ENCODE measurements at places on chromosomes 12 and 14.

DNA sequence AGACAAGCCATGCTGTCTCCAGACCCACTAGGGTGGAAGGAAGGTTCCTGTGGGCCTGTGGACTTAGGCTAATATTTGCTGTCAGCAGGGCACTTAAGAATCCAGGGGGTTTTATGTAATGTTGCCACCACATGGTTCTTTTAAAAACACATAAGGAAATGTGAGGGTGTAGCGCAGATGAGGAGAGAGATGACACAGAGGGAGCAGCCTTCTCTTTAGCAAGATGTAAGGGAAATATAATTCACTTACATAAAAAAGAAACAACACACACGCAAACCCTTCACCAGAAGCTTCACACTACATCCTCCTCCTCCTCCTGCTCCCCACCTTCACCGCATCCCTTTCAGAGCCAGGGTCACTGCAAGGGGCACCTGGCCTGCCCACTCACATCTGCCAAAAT lies 4.9 kb upstream of the PIP4K2C start:
- DNase-seq: no peak

GRCh38 chr14:101004954-101005353 lies 101.4 kb upstream of the RTL1 start:
- peak; percentile 27 for DNase-seq

- DNase-seq: peak; percentile 68
Observed at GRCh38 chr12:52015532-52016041, 8.8 kb downstream of the TAMALIN start.

GRCh38 chr12:113239288-113239771 lies 18.1 kb downstream of the TPCN1 start:
- no peak for DNase-seq

DNA sequence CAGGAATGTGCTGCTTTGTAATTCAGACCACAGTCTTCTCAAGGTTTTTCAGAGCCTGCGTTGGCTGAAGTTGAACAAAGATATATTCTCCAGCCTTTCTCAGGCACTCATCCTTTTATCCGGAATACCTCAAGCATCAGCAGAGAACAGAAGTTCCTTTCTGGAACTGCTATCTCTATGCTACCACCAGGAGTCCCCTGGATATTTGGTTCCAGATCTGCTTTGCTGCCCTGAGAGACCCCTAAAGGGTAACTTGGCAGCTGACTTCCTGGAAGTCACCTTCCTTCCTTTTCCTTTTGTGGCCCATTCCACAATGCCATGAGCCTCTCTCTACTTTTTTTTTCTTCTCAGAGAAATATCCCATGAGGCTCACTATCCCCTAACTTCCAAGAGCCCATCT lies 188.2 kb downstream of the PLCZ1 start:
- DNase-seq: no peak

- DNase-seq: no peak
Observed at GRCh38 chr14:57389646-57390036, 745 bp upstream of the NAA30 start.

DNA sequence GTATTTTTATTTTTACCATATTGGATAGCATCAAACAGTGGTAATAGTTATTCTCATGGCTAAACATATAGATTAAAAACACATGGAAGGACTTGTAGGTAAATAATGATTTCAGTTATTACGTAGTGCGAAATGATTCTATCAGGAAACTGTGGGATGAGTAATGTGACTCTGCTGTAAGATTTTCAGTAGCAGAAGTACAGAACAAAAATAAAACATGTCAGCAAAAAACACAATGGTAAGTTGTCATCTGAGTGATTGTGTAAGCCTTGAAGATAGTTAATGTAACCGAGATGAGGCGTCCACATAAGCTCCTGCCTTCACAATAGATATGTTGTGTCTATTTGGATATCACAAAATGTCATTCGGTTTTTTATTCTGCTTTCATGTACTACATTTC lies 99.8 kb downstream of the BORCS5 start:
- DNase-seq: no peak

- peak; percentile 60 for DNase-seq
Observed at GRCh38 chr12:9049520-9050133, 60.3 kb downstream of the KLRG1 start.

DNA sequence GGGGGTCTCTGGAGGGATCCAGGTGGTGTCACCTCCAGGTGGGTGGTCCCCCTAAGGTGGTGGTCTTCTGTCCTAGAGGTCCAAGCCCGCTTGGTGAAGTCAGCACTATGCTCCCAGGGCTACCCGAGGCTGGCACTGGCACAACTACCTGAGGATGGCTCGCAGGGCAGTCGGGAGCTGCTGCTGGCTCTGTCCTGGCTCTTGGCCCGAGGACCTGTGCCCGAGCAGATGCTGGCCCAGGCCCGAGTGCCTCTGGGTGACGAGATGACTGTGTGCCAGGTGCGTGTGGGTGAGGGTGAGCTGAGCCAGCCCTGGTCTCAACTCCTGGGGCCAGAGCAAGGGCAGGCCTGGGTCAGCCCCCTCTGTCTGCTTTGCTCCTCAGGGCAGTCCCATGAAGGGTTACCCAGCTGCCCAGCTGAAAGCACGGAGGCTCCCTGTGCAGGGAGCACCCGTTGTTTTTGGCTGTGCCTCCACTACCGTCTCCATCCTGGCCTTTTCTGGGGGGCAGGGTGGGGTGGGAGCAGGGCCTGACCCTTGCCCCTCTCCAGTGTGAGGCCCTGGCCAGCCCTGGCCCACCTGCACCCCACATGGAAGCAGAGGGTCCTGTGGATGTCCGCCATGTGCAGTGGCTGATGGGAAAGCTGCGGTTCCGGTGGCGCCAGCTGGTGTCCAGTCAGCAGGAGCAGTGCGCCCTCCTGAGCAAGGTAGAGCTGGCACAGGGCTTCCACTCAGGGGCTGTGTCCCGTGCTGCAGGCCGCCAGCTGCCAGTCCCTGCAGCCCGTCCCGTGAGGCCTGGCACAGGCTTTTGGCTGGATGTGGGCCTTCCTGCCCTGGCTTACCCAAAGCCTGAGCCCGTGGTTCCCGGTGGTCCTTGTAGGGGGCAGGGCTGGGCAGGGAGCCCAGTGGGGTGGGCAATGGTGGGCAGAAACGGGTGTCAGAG lies 1.3 kb downstream of the TEDC1 start:
- DNase-seq: peak; percentile 79

DNA sequence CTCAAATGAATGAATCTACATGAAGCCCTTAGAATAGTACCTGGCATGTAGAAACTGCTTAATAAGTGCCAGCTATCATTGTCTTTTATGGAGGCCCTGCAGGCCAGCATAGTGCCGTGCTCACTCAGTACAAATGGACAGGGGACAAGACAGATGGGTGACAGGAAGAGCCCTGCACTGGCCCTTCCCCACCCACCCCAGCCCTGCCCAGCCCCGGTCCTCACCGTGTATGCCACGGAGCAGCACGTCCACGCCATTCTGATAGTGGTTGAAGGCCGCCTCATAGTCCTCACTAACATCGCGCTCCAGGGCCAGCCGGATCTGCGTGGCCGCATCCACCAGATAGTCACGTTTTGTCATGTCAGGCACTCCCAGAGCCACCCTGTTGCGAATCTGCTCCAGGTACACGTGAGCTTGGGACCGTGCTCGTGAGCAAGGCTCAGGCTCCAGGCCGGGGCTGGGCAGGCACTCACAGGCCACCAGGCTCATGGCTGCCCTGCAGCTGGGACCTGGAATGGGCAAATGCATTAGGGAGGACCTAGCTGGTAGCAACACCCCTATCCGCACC lies 1.9 kb downstream of the RPS6KL1 start:
- no peak for DNase-seq

DNA sequence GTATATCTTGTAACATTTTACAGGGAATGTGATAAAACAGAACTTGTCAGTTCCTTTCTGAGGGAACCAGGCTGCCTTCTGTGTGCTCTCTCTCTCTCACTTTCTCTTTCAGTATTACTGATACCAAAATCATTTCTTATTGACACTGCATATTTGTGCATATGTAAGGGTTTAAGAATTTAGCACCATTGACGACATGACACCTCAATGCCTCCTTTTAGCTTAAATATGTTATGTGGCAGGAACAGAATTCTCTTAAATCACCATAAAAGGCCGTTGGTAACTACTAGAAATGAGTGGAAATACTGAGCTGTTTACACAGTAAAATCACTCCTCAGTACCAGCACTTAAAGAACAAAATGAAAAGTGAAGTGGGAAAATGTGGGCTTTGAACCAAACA lies 457.7 kb upstream of the SYT1 start:
- DNase-seq: no peak

DNA sequence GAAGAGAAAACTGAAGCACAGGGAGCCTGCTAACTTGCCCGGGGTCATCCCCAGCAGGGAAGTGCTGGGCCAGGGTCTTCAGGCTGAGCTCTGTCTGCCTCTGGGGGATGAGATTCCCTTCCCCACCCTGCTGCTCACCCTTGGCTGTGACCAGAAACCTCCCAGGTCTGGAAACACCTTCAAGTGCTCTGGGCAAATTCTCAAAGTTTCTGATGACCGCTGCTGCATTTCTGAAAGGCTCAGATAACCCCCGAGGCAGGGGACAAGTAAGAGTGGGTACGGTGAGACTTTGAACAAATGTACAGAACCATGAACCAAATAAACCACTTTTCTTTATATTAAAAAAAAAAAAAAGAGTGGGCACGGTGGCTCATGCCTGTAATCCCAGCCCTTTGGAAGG lies 41.3 kb downstream of the LTBP2 start:
- DNase-seq: no peak

- DNase-seq: peak; percentile 54
Observed at GRCh38 chr14:67485501-67486095, 2.9 kb downstream of the TMEM229B start.

DNA sequence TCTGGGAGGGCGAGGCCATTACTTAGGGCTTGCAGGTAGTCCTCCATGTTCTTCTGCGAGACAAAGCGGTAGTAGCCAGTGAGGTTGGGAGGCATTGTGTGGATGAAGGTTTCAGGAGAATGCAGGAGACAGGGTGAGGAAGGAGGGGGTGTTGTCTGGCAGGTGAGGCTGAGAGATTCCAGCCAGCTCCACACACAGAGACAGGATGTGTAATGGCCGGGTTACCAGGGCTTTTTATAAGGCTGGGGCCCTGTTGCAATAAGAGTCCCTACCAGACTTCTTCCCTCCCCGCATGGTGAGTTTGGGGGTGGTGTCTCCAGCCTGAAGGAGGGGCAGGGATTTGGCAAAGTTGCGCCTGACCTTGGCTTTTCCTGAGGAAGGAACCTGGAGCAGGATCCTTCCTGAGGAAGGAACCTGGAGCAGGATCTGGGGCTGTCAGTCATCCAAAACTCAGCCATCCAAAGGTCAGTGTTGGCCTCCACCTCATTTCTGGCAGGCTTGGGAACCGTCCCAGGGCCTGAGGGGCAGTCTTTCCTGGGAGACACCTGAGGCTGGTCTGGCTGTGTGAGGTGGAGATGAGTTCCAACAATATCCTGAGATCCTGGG lies at the start of gene RBP5:
TSS of gene RBP5 (minus strand) at position 209 of the 606 bp plus-strand sequence. CDS start at position 95, 114 bp downstream.
- DNase-seq: no peak

DNA sequence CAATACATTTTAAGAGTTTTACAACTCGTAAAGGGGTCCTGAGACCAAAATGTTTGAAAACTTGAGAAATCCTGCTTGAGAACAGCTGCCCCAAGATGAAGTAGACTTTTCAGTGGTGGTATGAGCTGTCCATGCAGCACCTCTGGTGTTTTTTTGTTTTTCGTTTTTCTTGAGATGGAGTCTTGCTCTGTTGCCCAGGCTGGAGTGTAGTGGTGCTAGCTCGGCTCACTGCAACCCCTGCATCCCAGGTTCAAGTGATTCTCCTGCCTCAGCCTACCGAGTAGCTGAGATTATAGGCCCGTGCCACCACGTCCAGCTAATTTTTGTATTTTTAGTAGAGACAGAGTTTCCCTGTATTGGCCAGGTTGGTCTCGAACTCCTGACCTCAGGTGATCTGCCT lies 5.5 kb downstream of the PAPOLA start:
- DNase-seq: no peak

DNA sequence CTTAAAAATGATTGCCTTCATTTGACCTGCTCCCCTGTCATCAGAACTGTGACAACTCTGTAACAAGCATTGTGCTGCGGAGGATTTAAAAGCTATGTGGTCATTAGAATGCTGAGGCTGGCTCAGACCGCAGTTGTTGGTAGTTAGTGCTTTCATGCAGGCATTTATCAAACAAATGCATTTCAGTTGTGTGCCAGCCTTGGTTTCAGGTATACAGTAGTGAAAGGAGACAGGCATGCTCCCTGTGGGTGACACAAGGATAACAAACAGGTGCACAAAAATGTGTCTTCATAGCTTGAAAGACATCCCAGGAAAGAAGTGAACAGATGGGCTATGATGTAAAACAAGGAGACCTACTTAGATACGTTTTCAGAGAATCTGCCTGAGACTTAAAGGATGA lies 60.6 kb downstream of the MARK3 start:
- no peak for DNase-seq

GRCh38 chr14:74698465-74698864 lies 14.4 kb downstream of the AREL1 start:
- DNase-seq: no peak

DNA sequence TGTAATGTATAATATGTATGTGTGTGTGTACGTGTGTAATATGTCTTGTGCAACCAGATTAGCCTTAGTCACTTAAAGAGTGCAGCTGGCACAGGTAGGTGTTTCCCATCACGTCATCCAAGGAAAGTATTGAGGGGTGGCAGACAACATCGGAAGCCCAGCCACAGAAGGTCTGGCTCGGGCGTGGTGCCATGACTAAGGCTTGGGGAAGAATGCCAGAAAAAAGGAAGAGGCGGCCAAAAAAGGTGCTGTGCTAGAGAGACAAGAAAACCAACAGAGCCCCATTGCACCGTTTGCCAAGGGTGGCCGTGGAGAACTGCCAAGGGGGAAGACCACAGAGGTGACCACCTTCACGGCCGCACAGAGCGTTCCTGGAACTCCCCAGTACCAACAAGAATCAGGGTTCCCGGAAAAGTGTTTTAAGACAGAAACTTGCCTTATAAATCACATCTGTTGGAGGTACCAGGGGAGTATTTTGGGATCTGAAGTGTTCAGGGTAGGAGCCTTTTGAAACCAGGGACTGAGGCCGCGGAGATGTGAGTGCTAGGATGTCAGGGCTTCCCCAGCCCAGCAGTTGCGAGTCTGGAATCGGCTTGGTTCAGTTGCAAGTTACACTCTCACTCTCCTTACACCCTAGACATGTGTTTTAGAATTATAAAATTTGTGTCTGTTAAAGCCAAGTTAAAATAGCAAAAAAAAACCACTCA lies 131.2 kb upstream of the DYRK2 start:
- no peak for DNase-seq

DNA sequence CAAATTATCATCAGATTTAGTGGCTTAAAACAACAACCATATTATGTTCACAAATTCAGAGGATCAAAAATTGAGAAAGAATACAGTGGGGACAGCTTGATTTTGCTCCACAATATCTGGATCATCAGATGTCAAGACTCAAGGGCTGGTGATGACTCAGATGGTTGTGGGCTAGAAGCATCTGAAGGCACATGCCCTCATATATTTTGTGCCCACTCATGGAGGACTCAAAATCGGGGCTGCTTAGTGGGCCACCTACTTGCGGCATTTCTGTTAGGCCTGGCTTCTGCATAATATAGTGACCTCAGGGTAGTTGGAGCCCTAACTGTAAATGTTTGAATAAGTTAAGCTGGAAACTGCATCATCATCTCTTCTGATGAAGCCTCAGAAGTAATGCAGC lies 584.5 kb downstream of the SLC16A7 start:
- DNase-seq: no peak
